ENCODE measurements at places on chromosomes 1 and 21.

- DNase-seq = no peak
These were observed 2.7 kb downstream of the DPT start for GRCh38 chr1:168726281-168726680.

- no peak for DNase-seq
These were observed 1.0 kb downstream of the YOD1 start for GRCh38 chr1:207049974-207050391.

- DNase-seq = no peak
These were observed 45.8 kb downstream of the BCAR3 start for GRCh38 chr1:93635614-93636543.

DNA sequence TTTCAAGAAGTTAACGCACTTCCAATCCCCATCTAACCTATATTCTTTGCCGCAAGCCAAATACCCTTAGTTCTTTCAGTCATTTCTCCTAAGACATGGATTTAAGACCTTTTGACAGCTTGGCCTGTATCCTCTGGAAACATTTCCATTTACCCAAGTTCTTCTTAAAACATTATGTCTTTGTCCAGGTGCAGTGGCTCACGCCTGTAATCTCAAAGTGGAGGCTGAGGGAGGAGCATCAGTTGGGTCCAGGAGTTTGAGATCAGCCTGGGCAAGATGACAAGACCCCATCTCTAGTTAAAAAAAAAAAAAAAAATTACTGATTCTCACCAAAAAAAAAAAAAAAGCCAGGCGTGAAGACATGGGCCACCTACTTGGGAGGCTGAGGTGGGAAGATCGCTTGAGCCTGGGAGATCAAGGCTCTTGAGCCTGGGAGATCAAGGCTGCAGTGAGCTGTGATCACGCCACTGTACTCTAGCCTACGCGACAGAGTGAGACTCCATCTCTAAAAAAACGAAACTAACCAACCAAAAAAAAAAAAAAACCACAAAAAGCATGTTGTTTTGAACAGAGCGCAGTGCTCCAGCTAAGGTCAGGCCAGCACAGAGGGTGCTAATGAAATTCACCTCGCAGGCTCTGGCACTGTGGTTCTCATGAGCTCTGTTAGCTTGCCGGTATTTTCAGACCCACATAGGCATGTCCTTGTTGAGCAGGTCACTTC, 36.0 kb downstream of the NUAK2 start:
- no peak for DNase-seq

- DNase-seq = no peak
These were observed 47.2 kb upstream of the VANGL1 start for GRCh38 chr1:115594600-115594999.

DNA sequence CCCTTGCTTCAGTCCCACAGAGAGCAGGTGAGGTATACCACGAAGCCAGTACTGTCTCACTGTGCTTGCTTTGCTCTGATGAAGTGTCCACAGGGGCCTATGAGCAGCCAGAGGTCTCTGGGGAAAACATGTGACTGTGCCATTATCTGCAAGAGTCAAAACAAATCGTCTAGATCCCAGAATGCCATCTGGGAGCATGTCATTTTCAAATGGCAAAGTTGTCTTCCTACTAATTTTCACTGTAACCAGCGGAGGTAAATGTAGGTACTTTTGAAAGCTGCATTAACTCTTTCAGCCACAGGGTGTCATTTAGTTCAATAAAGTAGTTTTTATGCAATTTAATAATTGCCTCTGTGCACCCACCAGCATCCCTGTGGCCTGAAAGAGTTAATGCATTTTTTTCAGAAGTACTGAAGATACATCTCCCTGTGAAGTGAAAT, 173.6 kb upstream of the SGIP1 start:
- DNase-seq = no peak

DNA sequence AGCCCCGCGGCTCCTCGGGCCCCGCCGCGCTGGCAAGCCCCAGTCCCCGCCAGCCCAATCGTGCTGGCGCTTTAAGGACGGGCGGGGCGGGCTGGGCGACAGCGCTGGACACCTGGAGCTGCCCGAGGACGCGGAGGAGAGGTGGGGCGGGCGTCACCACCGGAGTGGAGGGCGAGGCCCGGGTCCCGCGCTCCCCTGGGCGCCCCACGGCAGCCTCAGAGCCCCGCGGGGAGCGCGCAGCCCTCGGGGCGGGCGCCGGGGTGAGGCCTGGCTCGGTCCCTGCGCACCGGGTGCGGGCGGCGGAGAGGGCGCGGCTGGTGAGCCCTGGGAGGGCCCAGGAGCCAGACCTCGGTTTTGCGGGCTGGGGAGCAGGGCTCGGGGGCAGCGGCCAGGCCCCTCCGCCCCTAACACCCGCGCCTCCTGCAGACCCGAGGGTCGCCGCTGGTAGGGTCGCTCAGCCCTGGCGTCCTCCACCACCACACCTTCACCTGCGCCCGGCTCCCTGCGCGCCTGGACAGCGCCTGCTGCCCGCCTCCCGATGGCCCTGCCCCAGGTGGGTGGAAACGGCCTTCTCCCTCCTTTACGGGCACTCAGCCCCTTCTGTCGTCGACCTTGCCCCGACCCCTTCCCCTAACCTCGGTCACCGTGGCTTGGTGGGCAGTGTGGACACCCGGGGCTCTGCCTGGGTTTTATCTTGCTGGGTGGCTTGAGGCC, at the start of gene TMEM61:
Gene TMEM61, plus strand, starts transcription at position 101 of the 714 bp plus-strand sequence. Its CDS starts 438 bp downstream, at position 539.
- no peak for DNase-seq

Measured in Right ventricle myocardium inferior (tissue), 1 donor.